Activated T-cell treated with anti-CD3 and anti-CD28 coated beads, Interleukin-2, amount 50 U/mL, for 72 hours (primary cell): ENCODE measurements at places on chromosomes 12 and 14.

- H3K4me3 ChIP-seq = no peak overlapping the region
- no peaks in the 10 kb centered on the region for H3K27me3 ChIP-seq
- DNase-seq = no peak
- H3K27ac ChIP-seq = no peak overlapping the region
These were observed 43.3 kb upstream of the PTPRO start for GRCh38 chr12:15278816-15279658.

DNA sequence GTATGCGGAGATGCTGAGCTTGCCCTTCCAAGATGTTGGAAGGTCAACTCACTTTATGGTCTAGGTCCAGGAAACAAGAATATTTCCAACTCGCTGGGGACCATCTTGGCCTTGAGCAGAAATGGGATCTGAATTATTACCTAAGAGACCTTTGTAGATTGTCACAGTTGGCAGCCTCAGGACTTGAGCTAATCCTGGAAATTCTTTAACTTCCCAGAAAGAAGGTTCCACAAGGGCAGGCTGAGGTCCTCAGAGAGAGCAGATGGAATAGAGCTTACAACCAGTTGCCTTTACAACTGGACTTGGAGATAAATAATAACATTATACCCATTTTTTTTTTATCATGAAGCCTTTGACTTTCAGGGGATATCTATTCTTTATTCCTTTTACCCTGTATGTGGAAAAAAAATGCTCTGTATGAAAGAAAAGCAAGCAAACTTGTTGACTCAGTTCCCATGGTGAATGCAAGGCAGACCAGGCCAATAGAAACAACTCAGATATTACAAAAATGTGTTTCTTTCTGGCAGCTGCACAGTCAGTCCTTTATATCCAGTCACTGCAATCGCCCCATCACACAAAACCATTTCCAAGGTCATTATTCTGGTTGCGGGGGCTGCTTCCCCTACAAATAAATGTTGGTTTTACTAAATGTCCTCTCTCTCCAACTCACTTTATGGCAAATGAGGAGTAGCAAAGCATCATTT lies 401.4 kb downstream of the ZFP36L1 start:
- no peak for DNase-seq
- H3K27me3 ChIP-seq = no peaks in the 10 kb centered on the region
- H3K4me3 ChIP-seq = no peak overlapping the region

DNA sequence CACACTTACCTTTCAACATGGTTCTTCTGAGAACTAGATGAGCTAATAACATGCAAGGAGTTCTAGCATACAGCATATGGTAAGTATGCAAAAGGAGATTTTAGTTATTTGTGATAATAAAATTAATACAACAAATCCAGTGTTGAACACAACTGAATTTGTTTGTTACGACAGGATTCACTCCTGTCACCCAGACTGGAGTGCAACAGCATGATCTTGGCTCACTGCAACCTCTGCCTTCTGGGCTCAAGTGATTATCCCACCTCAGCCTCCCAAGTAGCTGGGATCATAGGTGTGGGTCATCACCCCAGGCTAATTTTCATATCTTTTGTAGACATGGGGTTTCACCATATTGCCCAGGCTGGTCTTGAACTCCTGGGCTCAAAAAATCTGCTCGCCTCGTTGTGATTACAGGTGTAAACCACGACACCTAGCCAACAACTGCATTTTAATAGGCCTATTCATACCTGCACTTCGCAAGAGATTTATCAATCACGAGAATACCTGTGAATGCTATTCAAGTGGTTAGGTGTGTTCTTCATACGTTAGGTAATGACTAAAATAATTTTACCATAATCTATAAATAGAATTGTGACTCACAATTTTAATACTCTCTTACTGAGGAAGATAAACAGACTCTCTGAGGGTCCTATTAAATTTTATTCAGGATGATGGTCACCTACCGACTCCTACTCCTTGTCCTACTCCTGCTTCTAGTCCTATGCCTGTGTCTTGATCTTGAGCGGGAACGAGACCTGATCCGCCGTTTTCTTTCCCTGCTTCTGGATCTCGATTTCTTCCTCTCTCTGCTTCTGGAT lies 10.0 kb downstream of the RSRC2 start:
- no peaks in the 10 kb centered on the region for H3K27me3 ChIP-seq
- no peak overlapping the region for H3K4me3 ChIP-seq
- DNase-seq = no peak
- peak overlapping the region; percentile 72 for H3K27ac ChIP-seq
- peaks cover 76% of the 10 kb centered on the region for H3K36me3 ChIP-seq

DNA sequence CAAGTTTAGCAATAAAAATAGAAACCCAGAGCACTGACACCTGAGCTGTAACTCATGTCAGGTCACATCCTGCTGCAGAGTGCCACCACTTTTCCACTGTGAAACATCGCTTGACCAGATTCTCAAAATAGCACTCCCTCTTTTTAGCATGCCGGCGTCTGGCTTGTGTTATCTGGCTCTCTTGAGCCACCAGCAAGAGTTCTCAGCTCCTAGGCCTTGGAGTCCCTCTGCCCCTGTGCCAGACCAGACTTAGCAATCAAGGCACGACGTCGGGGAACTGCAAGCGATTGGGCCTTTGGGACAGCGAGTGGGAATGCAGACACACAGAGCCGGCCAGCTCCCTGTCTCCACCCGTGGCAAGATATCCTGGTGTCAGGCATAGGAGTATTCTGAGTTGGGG lies 52.5 kb downstream of the SPIC start:
- no peak overlapping the region for H3K4me3 ChIP-seq
- H3K4me1 ChIP-seq = no peaks in the 10 kb centered on the region
- no peaks in the 10 kb centered on the region for H3K27me3 ChIP-seq
- no peak for DNase-seq
- no peak overlapping the region for H3K27ac ChIP-seq

DNA sequence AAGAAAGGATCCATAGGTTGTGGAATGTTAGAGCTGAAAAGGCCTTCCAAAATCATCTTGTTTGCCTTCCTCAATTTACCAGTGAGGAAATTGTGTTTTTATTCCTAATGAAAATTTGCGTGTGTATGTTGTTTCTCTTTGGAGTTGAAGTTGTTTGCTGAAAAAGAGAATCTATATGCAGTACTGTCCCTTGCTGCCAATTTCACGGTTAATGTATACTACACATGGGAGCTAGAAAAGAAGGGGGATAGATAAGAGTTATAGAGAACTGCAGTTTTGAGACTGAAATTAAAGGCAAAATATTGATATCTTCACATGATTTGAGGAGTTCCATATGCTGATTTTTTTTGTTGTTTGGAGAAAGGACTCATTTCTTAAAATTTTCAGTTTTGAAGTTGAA lies 62.0 kb upstream of the LRTM2 start:
- no peaks in the 10 kb centered on the region for H3K4me1 ChIP-seq
- H3K36me3 ChIP-seq = peaks cover 7% of the 10 kb centered on the region
- H3K27me3 ChIP-seq = no peaks in the 10 kb centered on the region
- no peak overlapping the region for H3K4me3 ChIP-seq
- no peak overlapping the region for H3K27ac ChIP-seq

GRCh38 chr12:105480162-105480561 lies 149.7 kb downstream of the C12orf75 start:
- DNase-seq = no peak
- no peaks in the 10 kb centered on the region for H3K27me3 ChIP-seq
- no peaks in the 10 kb centered on the region for H3K4me1 ChIP-seq

DNA sequence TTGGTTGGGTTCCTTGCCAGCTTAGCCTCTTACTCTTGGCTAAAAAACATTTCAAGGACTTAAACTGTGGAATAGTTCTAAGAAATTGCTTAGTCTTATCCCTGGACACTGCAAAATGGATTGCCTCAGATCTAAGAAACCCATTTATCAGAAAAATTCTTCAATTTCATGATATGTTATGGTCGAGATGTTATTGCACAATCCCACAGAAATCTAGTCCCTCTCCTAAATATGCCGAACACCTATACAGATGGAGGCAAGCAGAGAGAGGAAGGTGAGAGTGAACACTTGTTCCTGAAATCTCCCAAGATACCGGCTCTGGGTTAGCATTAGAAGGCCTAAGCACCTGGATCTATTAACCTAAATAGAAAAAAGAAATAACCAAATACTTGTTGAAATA lies 267.2 kb downstream of the PAWR start:
- H3K4me1 ChIP-seq = no peaks in the 10 kb centered on the region
- no peak overlapping the region for H3K4me3 ChIP-seq
- H3K27ac ChIP-seq = no peak overlapping the region
- DNase-seq = no peak
- H3K27me3 ChIP-seq = peaks cover 6% of the 10 kb centered on the region
- no peaks in the 10 kb centered on the region for H3K36me3 ChIP-seq

DNA sequence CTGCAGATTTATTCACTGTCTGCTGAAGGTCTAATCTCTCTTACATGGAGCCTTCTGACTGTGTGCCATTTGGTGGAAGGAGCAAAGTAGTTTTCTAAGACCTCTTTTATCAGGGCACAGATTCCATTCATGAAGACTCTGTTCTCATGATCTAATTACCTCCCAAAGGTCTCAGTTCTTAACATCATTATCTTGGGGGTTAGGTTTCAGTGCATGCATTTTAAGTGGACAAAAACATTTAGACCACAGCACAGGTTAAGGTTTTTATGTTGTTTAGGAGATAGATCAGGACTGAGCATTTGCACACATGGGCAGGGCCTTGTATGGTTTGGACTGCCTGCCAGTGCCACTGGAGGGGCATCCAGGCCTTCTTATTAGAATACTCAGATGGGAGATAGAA lies 746.1 kb downstream of the C12orf50 start:
- no peaks in the 10 kb centered on the region for H3K36me3 ChIP-seq
- no peak for DNase-seq
- H3K27me3 ChIP-seq = no peaks in the 10 kb centered on the region

DNA sequence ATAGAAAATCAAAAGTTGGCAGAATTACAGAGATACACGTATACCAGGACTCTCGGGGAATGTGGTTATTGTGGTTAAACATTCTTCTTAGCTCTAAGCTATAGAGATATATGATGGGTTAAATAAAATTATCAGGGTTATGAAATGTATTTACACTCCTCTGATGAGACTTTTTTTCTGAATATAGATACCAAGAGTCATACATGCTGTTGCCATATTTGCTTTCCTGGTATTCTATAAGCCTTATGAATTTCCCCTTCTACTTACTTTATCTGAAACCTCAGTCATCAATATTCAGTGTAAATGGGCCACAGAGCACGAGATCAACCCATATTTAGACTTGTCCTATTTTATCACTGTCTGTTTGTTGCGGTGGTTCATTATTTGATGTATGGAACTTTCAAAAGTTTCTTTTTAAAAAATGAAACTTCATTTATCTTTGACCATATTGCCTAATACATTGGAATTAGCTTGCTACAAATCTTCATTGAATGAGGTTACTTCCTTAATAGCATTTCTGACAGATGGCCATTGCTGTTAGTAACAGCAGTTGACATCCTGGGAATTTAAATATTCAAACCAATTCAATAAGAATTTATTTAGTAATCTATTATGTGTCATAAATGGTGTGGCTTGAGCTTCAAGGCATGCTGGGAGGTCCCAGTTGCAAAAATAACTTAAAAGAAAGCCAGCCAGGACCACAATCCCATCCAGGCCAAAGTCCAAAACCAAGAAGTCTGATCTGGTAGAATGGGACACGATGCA lies 393.5 kb downstream of the PCNX1 start:
- no peaks in the 10 kb centered on the region for H3K27me3 ChIP-seq
- no peak overlapping the region for H3K4me3 ChIP-seq
- H3K4me1 ChIP-seq = peaks cover 7% of the 10 kb centered on the region
- no peak overlapping the region for H3K27ac ChIP-seq
- no peak for DNase-seq

- H3K27ac ChIP-seq = no peak overlapping the region
- H3K27me3 ChIP-seq = no peaks in the 10 kb centered on the region
- H3K4me3 ChIP-seq = peak overlapping the region; percentile 27
- no peak for DNase-seq
- H3K4me1 ChIP-seq = peaks cover 100% of the 10 kb centered on the region
These were observed 120.4 kb downstream of the ETV6 start for GRCh38 chr12:11769723-11770514.

DNA sequence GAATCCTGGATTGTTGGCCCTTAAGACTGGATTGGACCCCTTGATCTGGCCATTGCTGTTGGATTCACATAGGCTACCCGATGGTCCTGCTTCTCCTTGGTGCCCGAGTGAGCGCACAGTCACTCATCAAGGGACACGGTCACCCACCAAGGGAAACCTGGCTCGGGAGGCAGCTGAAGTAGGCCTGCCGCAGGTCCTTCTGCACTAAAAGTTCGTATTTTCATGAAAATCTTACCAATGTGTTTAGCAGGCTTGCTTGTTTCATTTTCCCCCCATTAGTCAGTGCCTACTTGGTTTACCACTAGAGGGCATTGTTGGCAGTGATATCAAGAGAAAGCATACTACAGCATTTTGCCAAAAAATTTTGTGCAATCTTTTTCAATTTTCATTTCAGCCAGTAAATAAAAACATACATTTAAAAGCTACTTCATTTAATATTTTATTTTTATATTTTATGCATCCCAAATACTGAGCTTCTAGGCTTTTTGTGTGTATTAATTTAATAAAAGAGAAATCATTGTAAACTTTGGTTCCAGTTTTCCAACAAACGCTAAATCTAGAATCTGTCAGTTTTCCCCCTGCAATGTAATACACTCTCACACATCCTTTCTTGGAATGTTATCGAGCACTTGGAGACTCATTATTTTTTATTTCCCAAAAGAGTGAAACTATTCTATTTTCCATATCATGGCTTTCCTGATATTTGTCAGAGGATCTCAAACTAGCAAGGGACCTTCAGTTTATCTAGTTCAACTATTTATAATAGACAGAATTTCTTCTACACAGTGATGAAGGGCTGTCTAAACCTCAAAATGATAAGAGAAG lies 116.7 kb downstream of the LMNTD1 start:
- H3K4me3 ChIP-seq = peak overlapping the region; percentile 86
- H3K27ac ChIP-seq = peak overlapping the region; percentile 68
- DNase-seq = peak; percentile 35
- no peaks in the 10 kb centered on the region for H3K27me3 ChIP-seq
- H3K36me3 ChIP-seq = no peaks in the 10 kb centered on the region

- H3K4me1 ChIP-seq = no peaks in the 10 kb centered on the region
- DNase-seq = no peak
- no peak overlapping the region for H3K27ac ChIP-seq
- no peaks in the 10 kb centered on the region for H3K27me3 ChIP-seq
These were observed 31.4 kb downstream of the CFAP251 start for GRCh38 chr12:121949648-121950397.

DNA sequence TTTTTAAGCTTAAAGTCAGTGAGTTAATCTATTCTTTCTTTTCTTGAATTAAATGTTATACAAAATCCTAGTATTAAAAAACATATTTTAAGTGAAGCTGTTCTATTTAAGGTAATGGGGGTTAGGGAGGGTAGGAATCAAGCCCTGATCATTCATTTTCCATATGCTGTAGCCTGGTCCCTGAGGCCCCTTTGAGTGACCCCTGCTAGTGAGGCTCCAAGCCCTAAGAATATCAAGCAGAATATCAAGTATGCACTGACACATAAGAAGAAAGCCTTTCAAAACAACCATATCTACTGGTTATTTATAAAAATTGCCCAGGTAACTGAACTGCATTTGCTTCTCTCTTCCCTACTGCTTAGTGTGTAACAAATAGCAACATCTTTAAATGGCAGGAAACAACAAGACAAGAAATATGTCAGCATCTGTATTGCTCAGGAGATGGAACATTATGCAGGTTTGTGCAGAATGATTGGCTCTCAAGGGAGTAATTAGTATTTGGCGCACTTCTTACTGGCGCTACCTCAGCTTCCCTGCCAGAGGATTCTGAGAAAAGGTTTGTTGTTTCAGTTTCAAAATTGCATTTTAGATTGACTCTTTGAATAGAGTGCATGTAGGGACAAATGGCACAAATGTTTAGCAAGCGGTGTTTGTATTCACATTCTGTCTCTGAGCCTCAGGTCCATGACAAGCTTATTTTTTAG lies 223.0 kb downstream of the DUSP6 start:
- no peaks in the 10 kb centered on the region for H3K27me3 ChIP-seq
- peaks cover 5% of the 10 kb centered on the region for H3K36me3 ChIP-seq
- H3K27ac ChIP-seq = no peak overlapping the region
- no peak for DNase-seq
- H3K4me1 ChIP-seq = peaks cover 16% of the 10 kb centered on the region
